H4 (cell line): ENCODE measurements at places on chromosomes 7 and 10. TPM values are rescaled to one million over a fixed set of nuclear protein-coding genes. Genes with fewer than 3 reads are reported as not detected.

DNA sequence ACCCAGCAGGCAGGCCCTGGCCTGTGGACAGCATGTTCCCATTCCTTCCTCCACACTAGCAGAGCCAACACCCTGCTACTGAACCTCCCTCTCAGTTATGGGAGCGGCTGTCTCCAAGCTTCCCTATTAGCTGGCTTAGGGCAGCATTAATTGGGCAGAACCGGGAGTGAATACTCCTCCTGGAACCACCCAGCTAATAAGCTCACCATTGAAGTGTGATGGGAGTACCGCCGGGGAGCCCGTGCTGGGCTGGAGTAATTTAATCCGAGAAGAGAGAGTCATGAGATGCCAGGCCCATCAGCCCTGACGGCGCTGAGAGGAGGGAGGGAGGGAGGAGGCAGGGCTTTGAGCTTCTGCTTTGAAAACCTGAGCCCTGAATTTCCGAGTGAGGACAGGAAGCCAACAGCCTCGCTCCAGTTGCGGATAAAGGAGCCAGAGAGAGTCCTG is 31.8 kb upstream of the ELFN1 start:
- no peak for DNase-seq

GRCh38 chr7:2065528-2065927 is 167.2 kb downstream of the MAD1L1 start:
- DNase-seq, result no peak

GRCh38 chr7:80637911-80638765 is at the start of gene CD36:
TSS of gene CD36 (plus strand) at chr7:80638642. CDS start at chr7:80646741, 8,099 bp downstream.
- DNase-seq, result no peak

- no peak for DNase-seq
These were observed 25.9 kb downstream of the TYW1 start for GRCh38 chr7:67022511-67022910.

SMO gene
- 13.5 and 15.5 TPM in 2 replicates for total RNA-seq

ATOH7 gene
- 0.27 and 0.88 TPM in 2 replicates for total RNA-seq

GRCh38 chr10:79385804-79386531 is 38.7 kb downstream of the PPIF start:
- DNase-seq, result no peak

- DNase-seq, result no peak
These were observed 566.9 kb downstream of the DNAJB6 start for GRCh38 chr7:157903710-157904109.

- DNase-seq, result no peak
These were observed 7.9 kb upstream of the ATE1 start for GRCh38 chr10:121935702-121936101.

DNA sequence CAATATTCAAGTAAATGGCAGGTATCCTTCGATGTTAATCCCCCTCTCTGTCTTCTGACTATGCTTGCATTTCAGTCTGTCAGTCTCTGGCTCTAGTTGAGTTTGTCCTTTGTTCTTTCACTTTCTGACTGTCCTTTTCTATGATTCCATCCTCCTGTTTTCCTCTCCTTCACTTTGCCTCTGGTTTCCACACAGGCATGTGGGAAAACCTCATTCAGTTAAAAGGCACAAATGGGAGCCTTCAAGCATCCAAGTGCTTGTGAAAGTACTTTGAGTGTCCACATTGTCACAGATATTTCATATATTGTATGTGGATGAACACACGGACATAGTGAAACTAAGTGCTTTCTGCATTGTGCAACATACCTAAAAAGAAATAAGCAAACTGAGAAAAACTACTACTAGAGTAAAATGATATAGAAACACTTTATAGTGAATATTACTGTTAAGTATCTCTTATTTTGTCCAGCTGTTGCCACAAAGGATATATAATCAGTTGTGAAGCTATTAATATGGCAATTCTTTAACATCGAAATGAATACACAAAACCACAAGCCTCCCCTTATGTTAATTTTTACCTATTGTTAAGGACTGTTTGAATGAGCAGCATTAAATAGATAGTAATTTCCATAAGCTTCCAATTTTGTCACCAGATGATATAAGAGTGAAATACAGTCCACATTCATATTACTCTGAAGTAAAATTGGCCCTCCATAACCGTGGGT is 71.7 kb downstream of the NRBF2 start:
- DNase-seq, result no peak

DNA sequence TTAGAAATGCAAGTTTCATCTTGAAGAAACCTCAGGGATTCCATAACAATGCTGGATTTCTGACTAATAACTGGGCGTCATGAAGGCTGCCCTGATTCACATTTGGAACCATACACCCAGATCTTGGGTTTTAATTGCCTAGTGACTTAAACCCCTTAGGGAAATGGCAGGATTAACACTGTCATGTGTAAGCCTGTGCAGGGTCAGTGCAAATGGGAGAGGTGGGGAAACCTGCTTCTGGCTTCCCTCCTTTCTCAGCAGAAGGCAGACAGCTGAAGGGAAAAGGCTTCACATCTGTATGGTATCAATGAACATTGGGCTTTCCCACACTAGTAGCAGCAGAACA is 364.2 kb downstream of the ANKRD30A start:
- DNase-seq, result no peak

DNA sequence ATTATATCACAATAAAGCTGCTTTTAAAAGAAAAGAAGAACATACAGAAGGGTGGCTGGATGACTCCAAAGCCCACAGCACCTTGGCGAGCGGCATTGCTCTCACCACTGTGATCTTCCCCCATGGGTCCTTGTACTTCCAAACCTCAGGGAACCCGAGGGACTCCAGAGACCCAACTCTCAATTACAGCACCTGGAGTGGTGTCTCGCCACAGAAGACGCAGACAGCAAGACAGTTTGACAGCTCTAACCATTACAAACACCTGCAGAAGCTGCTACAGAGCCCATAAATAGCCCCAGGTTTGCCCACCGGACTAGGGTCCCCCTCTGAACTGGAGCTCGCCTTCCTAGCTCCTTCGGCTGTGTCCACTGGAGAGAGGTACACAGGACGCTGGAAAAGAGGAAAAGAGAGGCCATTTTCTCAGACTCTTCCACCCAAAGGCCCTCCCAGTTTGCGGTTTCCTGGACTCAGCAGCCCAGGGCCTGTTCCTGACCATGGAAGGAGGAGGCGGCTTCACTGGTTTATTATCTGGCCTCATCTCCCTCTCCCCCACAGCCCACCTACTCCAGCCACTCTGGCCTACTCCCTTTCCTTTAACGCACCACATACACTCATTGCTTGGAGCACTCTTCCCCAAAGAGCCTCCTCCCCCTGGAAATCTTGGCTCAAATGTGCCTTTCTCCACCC is 1.9 kb downstream of the PIK3AP1 start:
- DNase-seq, result no peak

DNA sequence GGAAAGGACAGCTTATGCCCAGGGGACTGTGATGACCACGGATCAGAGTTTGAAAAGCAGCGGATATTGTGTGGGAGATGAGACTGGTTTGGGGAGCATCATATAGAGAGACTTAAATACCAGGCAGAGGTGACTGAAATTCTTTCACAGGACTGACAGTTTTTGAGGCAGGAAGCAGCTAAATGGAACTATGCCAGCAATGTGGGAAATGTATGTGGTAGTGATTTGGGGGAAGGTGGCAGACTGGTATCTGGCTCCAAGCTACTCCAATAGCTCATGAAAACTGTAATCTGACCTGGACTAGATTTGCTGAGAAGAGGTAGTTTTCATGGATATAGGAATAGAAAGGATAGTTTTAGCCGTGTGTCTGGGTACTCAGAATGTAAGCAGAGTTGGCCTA is 592.6 kb downstream of the REEP3 start:
- peak; percentile 21 for DNase-seq

DNA sequence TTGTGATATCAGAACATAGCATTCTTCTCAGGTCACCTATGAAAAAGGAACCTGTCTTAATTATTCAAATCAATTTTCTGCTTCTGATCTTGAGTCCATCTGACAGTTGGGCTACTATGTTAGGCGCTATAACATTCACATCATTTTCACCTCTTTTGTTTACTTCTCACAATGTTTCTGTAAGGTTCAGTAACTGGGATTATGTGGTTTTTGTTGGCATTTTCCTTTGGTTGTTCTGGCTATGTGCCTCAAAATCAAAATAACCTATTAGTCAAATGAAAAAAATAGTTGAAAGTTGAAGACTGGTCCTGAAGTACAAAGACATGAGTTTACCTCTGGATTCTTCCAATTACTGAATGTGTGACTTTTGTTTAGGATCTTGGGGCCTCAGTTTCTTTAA is 221.3 kb upstream of the SMIM30 start:
- DNase-seq, result no peak

DNA sequence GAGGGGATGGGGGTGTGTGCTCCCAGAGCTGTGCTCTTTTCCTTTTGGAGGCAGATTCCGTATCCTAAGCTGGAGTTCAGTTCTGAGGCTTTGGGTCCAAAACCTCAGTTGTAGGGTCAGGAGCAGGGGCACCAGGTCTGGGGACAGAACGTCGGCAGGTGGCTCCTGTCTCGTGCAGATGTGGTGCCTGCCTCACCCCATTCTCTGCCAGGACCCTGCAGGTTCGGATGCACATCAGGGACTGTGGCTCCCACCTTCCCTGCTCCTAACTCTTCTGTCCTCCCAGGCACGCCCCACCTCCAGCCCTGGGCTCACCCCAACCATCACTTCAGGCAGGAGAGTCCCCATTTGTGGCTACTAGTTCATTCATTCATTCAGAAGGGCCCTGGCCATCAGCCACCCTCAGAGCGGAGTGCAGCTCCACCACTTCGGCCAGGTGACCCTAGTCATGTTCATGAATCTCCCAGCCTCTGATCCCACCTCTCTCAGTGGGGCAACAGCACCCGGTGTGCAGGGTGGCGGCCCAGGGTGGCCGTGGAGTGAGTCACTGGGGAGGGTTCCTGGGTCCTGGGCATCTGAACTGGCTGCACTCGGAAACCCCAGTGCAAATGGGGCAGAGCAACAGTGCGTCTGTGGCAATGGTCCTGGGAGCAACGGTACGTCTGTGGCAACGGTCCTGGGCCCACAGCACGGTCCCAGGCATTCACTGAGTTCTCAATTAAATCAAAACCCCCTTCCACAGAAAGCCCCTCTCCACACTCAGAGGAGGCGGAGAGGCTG is 100.8 kb upstream of the FAM20C start:
- no peak for DNase-seq

- DNase-seq, result no peak
These were observed 77.5 kb downstream of the NKX6-2 start for GRCh38 chr10:132708441-132708840.

KIFBP gene
- 32.0 and 35.2 TPM in 2 replicates for total RNA-seq

- DNase-seq, result no peak
These were observed 36.4 kb downstream of the CUBN start for GRCh38 chr10:17092986-17093803.

GRCh38 chr7:138878856-138879255 is 80.9 kb upstream of the ATP6V0A4 start:
- no peak for DNase-seq

ERVW-1 gene
- total RNA-seq, result not detected in 2 replicates

TRUB1 gene
- 34.9 and 36.2 TPM in 2 replicates for total RNA-seq

DNA sequence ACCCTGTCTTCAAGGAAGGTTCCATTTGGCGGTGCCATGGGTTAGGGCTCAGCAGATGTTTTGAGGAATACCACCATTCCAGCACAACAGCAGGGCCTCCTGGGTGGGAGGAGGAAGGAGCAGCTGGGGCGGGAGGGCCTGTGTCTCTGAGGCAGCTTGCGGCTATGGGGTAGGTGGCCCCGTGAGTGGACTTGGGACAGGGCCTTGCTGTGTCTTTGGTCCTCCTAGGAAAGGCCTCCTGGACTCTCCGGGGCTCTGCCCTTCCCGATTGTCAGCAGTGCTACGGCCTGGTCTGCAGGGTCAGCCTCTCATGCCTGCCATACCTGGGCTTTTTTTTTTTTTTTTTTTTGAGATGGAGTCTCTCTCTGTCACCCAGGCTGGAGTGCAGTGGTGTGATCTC is 96.7 kb downstream of the PAXIP1 start:
- no peak for DNase-seq

DNA sequence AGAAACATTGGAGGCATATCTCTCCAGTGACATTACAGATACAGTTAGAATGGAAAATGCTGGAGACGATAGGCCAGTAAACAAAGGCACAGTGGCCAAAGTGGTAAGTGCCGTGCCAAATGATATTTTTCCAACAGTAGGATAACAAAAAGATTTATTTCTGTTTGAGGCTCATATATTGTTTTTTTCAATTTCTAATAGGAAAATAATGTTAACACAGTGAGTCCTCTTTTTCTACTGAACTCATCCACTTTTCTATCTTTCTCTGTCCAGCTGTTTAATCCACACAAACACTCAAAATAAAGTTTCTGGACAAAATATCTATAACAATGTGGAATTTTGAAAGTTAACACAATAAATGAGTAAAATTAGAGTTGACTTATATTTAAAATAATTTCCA is 201.3 kb downstream of the SEMA3E start:
- DNase-seq, result no peak

SPDYE2 gene
- total RNA-seq, result not detected in 2 replicates

- DNase-seq, result no peak
These were observed 182.1 kb downstream of the FAM107B start for GRCh38 chr10:14592566-14592965.
